Gastroesophageal sphincter (tissue), 4 donors: ENCODE measurements at places on chromosomes 2 and 18.

DNA sequence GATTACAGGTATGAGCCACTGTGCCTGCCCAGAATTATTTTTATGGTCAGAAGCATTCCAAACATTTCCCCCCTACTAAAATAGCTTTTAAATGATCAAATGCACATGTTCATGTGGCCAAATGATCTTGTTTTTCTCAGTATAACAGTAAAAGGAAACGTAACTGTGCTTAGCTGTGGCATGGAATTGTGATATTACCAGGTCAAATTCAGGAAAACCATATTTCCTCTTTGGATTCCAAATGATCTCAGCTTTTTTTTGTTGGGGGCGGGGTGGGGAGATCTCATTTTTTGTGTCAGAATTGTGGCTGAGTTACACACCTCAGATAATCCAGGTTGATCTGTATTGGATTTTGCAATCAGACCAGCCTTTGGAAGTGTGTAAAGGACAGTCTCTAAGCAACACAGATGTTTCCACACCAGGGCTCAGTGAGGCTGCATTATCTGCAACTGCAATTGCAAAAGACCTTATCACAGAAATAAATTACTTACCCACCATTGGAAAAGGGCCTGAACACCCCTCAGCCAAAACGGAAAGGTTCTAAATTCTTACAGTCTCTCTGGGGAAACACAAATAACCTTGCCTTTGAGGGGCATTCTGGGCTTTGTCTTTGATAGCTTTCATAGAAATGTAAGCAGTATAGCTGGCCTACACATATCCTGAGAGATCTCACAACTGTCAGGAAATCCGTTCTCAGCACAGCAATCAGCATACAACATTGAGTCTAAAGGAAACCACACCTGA, 8.4 kb downstream of the CASP10 start:
- peak; percentile 82 for ATAC-seq

DNA sequence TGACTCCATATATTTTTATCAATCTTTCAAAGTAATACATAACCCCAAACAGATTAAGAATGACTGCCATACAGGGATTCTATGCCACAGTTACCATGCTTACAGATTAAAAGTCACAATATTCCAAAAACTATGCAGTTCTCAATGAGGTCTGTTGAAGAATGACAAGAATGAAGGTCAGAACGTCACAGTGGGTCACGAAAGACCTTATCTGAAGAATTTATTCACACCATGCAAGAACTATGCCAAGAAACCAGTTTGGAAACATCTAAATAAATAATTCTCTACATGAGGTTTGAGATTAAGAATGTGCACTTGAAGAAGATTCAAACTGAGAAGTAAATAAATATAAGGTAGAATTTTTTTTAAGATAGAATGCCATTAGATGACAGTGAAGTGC, 253.3 kb downstream of the EXOC6B start:
- ATAC-seq = no peak

- no peak for ATAC-seq
Measured at GRCh38 chr2:102140377-102140776, 2.2 kb upstream of the IL1R1 start.

DNA sequence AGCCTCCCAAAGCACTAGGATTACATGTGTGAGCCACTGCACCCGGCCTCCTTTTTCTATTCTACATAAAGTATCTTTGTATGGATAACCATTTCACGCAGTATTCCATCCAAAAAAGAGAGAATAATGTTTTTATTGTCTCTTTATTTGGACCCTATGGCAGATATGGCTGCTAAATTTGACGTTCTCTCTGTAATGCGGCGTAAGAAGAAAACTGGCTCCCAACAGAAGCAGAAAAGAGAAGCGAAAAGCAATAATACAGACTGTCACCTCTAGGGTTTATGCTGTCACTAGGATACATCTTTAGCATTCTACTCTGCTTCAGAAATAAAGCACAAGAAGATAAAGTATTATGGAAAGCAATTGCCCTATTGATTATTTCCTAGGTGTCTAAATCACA, 55.9 kb downstream of the FN1 start:
- no peak for ATAC-seq

- peak; percentile 69 for ATAC-seq
Measured at GRCh38 chr2:31318361-31319336, 84.7 kb downstream of the EHD3 start.

DNA sequence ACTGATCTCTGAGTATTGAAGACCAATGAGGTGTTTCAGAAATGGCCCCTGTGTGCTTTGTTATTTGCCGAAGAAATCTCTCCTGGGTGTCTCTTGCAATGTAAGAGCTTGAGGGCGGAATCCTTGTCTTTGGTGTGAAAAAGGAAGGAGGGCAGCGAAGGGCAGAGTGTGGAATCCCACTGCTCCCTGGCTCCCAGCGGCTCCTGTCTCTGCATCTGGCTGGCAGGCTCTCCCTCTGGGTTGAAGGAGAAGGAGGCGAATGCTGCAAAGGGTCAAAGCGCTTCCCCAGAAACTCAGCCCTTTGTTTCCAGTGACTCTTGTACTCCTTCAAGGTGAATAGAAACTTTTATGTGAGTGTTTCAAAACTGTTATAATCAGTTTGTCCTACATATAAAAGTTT, 457.5 kb downstream of the CNTNAP5 start:
- no peak for ATAC-seq

- ATAC-seq = no peak
Measured at GRCh38 chr2:44304258-44304657, 29.0 kb downstream of the SLC3A1 start.

DNA sequence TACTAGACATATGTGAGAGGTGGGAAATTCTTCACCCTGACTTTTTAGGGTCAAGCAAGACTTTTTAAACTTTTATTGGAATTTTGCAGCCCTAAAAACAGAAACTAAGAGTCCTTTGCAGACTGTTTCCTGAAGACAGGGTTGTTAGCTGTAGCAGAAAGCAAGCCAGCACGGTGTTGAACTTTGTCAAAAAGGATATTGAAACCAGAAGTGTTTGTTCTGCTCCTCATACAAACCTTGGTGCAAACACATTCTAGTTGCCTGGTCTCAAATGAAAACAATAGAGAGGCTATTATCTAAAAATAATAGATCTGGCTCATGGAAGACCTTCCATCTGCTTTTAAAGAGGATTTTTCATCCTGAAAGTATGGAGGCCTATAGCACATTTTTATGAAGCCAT, 65.8 kb upstream of the IGFBP5 start:
- ATAC-seq = no peak

GRCh38 chr2:195560209-195560895, 96.7 kb upstream of the SLC39A10 start:
- ATAC-seq = no peak

- ATAC-seq = no peak
Measured at GRCh38 chr2:206004004-206004693, 81.8 kb downstream of the INO80D start.

- ATAC-seq = no peak
Measured at GRCh38 chr18:58496937-58497336, 132.0 kb downstream of the ALPK2 start.

GRCh38 chr2:16040271-16041010, 100.1 kb downstream of the MYCN start:
- ATAC-seq = no peak

- ATAC-seq = no peak
Measured at GRCh38 chr2:128324897-128325410, 6.3 kb upstream of the HS6ST1 start.

DNA sequence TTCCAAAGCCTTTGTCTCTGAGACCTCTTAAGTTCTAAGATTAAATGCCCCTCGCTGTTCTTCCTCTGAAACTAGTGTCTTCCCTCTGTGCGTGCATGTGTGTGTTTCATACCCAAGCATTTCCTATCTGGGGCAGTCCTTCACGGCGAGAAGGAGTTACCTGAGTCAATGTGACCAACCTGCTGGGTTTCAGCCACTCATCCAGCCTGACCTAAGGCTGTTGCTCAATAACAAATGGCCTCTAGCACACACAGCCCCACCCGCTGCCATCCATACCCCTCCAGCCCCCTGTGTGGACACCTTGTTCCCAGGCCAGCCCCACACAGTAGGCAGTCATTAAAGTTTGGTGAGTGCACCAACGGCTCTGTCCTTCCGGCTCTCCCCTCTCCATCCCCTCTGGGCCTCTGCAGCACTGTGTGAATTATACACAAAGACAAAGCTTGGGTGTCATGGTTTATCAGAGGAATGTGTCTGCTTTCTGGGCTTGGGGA, 53.8 kb upstream of the FOSL2 start:
- ATAC-seq = no peak

- ATAC-seq = no peak
Measured at GRCh38 chr2:167411367-167411766, 523.1 kb downstream of the XIRP2 start.

- no peak for ATAC-seq
Measured at GRCh38 chr2:219001577-219002394, 8.6 kb upstream of the CRYBA2 start.

DNA sequence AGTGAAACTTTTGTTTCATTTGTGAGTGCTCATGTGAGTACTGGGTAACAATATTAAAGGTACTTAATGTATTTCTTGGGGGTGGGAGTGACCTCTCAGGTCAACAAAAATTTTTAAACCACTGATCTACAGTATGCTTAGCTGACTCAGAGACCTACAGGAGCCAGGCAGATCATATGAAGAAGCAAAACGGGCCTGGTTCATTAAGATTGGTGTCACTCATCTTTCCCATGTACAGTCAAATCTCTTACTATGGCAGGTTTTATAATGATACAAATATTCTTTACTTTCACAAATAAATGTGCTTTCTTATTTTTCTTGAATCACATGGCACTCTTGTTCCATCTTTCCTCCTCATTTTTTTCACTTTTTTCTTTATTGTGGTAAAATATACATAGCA, 7.7 kb upstream of the TMSB10 start:
- ATAC-seq = no peak

- peak; percentile 16 for ATAC-seq
Measured at GRCh38 chr2:96538487-96539214, 2.1 kb downstream of the ARID5A start.

- no peak for ATAC-seq
Measured at GRCh38 chr2:134274121-134274520, 20.2 kb downstream of the MGAT5 start.

GRCh38 chr2:112304298-112304941, 29.0 kb downstream of the ZC3H6 start:
- ATAC-seq = no peak

- ATAC-seq = peak; percentile 21
Measured at GRCh38 chr18:76491776-76492668, 3.0 kb downstream of the ZNF516 start.

GRCh38 chr2:43279317-43279840, 53.0 kb upstream of the ZFP36L2 start:
- ATAC-seq = no peak

GRCh38 chr2:240401781-240402551, 33.5 kb upstream of the GPC1 start:
- ATAC-seq = no peak

DNA sequence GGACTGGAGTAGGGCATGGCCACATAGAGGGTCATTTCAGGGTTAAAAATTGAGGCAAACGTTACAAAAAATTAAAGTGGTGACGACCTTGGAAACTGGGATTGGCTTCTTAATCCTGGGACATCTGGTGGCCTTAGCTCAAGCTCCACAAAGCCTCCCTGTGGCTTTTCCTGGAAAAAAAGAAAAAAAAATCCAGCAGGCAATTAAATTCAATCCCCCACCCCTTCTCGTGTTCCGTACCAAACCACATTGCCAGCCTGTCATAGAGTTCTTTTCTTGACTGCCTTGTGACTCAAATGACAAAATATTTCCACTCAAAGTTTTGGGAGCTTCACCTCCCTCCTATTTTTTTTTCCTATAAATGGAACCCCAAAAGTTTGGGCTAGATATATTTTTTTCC, 195.6 kb downstream of the HRH4 start:
- ATAC-seq = no peak

DNA sequence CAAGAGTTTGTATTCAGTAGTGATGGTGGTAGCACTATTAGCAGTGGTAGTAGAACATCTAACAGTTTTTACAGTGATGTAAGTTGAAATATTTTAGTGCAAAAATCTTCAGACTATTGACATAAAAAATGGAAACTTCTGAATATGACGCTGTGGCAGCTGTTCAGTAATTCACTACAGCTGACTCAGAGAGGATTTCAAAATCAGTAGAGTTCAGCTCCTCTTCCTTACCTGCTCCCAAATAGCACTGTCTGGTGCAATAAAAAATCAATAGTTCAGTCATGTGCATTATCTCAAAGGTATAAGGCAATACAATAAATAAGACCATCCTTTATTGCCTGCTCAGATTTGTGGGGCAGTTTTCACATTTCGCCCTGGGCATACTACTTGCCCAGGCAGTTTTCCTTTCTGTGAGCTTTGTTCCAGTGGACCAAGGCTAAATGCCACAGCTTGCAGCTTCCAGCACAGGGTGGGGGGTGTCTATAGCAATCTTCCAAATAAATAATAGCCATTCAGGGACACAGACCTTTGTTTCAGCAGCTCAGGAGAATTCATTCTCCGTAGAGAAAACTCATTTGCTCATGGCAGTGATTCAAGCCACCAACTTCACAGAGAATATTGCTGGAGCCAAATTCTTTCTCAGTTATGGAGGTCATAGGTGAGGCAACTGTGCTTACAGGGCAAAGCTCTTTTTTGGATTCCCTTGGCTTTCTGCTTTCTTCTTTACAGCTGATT, 33.9 kb upstream of the GORASP2 start:
- ATAC-seq = no peak

- no peak for ATAC-seq
Measured at GRCh38 chr2:156473445-156473844, 37.3 kb downstream of the GPD2 start.

- no peak for ATAC-seq
Measured at GRCh38 chr2:140257692-140258300, 1477.6 kb upstream of the NXPH2 start.

GRCh38 chr18:36128907-36129299, 237 bp downstream of the SLC39A6 start:
- ATAC-seq = peak; percentile 23

DNA sequence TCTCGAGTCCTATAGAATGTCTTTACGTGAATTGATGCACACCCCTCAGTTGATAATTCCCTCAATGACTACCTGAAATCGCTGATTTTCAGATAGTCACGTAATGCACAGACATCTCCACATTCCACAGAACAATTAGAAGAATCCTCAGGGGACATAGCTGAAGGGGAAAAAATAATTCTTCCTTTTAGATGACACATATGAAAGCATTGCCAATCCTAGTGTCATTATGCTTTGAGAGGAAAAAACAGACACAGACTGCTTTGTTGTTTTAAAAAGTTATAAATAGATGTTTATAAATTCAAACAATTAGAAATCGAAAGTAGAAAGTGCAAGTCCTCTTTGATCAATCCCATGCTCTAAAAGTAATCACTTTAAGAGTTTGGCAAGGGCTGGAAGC, 100.6 kb upstream of the FN1 start:
- no peak for ATAC-seq

DNA sequence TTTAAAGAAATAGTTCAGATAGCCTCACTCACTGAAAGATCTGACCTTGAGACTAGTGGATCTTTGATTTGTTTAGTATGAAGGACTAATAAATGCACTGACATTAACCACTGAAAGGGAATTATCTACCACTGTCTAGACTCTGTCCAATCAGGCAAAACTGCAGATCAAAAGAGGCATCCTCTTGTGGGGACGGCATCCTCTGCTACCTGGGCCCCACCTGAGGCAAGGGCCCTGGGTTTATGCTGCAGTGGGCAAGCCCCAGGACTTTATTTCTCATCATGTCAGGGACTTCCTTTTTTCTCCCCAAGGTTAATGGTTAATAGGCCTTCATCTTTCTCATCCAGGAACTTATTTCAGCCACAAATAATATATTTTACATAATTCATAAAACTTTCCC, 32.2 kb downstream of the STAT1 start:
- no peak for ATAC-seq

GRCh38 chr2:128390256-128390990, 71.8 kb upstream of the HS6ST1 start:
- no peak for ATAC-seq
